T-helper 2 cell treated with Interferon-gamma antibody and Interleukin-4, amounts not matched to agents 5 μg/mL and 100 μg/mL, for 36 hours (primary cell): ENCODE measurements at places on chromosomes 3 and 15.

- DNase-seq = no peak
Observed at GRCh38 chr3:9384141-9384828, 13.1 kb upstream of the SETD5 start.

DNA sequence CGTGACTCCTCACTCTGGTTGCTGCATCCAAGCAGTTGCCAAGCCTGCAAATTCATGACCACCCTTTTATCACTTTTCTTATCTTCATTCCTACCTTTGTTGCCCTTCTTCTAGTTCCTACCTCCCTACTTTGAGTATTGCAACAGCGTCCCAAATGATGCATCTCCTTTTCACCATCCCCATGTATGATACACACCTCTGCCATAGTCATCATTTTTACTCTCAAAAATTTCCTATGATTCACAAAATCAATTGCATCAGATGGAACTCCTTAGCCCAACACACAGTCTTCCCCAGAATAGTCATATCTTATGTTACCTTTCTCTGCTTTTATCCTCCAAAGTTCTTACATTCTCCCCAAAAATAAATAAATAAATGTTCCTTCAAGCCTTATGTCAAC is 262.6 kb downstream of the TBL1XR1 start:
- DNase-seq = no peak

- DNase-seq = no peak
Observed at GRCh38 chr3:56754741-56755417, 46.9 kb downstream of the ARHGEF3 start.

DNA sequence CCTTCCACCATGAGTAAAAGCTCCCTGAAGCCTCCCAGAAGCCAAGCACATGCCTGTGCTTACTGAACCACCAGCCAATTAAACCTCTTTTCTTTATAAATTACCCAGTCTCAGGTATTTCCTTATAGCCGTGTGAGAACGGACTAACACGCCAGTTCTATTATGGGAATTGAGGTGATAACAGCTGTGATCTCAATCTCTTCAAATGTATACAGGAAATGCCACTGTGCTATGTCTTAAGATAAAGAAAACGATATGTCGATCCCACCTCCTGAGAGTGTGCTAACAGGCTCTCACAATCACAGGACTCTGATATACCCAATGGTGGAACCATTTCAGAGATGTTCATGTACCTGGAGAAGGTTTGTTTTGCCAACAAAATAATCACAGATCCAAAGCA is 26.2 kb downstream of the CHSY1 start:
- no peak for DNase-seq

- DNase-seq = no peak
Observed at GRCh38 chr3:142650001-142650693, 54.0 kb downstream of the PLS1 start.
